Renal pelvis (tissue), 12 donors: ENCODE measurements at places on chromosomes 7 and 10.

DNA sequence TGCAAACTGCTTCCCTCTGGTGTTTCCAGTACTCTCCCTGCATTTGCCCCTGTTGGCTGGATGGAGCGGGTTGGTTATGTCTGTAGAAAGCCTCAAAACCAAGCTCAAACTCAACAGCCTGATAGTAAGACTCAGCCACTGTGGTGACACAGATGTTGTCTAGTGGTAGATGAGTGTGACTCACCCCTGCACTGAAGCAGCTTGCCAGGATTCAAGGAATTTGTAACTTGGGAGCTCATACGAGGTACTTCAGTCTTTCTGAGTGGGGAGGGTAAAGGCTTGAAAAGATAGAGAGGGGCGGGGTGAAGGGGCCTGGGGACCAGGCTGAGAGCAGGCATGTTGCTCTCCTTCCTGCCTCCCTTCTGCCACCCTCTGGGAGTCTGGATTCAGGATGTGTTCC lies 22.9 kb upstream of the AQP1 start:
- DNase-seq = no peak

DNA sequence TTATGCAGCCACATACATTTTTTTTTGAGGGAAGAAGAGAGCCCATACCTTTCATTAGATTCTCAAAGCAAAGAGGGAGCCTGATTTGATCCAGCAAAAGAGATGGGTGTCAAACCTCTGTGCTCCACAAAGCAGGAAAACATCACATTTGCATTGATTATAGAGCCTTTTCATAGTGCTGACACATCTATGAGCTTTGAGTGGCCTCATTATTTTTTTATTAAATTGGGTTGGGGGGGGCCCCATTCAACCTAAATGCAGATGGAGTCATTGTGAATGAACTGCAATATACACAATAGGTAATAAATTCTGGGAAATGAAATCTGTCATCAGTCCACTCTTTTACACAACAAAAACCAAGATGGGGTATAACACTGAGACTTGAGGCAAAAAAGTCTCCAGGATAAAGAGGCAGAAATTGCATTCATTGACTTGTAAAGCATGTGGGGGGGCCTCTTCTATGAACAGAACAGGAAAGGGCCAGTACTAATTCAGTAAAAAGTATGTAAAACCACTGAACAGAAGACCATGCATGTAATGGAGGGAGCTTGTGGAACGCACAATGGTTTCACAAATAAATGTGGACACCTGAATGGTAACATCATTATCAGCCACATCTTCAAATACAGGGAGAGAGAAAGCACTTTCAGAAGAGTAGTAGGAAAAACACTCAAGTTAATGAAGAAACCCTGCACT lies 17.7 kb upstream of the ASB4 start:
- DNase-seq = no peak

DNA sequence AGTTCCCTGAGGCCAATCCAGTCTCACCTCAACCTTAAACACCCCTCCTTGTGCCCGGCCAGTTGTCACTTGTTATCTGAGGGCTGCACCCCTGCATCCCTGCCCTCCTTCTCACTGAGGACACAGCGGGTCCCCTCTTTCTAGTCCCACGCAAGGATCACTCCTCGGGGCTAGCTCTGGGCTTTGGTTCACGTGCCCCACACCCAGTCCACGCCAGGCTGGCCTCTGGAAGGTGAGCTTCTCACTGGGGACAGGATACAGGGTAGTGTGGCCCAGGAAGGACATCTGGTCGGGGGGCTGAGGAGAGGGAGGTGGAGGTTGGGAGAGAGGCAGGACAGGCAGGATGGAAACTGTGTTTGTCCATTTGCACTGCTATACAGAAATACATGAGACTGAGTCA lies 25.5 kb downstream of the UPP1 start:
- no peak for DNase-seq

DNA sequence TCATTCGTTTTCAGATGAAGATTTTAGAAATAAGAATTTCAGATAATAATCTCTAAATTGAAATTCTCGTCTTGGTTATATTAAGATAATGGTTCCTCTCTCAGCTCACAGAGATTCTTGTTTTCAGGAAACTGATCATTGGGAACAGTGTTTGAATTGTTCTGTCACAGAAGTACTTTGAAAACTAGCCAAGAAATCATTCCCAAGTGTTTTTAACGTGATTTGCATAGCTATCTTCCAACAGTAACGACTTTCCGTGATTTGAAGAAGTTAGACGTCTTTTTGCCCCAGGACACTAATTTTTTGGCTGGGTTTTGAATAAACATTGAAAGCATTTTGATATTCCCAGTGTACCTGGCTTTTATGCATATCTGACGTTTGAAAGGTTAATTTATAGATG lies 116.0 kb downstream of the CDCA7L start:
- no peak for DNase-seq
